Stimulated activated CD4-positive, alpha-beta T cell treated with anti-CD3 and anti-CD28 coated beads, Interleukin-1b, Interleukin-23, amount 100 ng/mL, for 1 hour (primary cell): ENCODE measurements at places on chromosomes 4 and X.
A peak's percentile ranks its signal among the peaks of the same experiment; 100 is the strongest.

GRCh38 chr4:81905971-81906370, 434.3 kb upstream of the RASGEF1B start:
- no peak for DNase-seq

DNA sequence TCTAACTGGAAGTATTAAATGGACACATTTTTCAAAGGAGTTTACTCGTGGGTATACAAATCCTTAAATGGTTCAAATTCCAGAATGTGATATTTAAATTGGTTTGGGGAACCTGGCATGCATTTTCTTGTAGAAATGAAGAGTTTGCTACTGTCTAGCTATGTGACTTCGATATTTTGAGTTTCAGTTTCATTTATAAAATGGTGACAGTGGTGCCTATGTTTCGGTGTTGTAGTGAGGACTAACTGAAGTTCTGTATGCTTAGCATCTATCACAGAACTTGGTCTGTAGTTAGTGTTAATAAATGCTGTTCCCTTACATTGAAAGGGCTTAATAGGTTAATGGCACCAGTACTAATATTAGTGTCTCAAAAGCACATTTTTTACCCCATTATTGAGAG, 29.4 kb downstream of the TRPC5 start:
- DNase-seq: no peak

- DNase-seq: no peak
Measured at GRCh38 chrX:39667191-39667590, 430.6 kb downstream of the BCOR start.

DNA sequence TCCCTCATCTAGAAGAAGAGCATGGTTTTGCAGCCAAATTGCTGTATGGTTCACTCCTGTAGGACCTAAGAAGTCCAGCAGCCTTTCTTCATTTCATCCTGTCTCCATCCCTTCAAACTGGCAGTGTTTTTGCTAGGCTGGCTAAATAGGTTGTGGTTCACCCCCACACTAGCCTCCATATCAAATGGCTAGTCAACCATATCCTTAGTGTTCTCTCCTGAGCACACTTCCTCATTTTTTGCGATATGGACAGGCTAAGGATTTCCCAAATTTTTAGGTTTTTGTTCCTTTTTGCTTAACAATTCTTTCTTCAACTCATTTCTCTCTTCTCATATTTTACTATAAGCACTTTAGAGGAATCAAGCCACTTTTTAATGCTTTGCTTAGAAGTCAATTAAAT, 98.8 kb upstream of the NOCT start:
- no peak for DNase-seq

DNA sequence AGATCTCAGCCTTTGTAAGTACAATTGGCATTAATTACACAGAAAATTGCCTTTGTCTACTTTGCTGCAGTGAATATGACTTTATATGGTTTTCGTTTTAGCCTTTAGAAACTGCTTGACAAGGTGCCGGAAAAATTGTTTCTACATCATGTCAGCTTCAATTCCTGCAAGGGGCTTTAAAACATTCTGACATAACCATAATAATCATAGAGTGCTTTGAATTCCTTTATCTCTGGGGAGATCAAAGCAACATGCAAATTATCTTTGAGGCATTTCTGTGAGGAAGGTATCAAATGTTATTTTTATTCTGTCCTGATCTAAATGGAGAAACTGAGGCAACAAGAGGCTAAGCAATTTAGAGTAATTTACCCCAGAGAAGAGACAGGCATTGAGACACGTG, 57.8 kb downstream of the MMRN1 start:
- no peak for DNase-seq

DNA sequence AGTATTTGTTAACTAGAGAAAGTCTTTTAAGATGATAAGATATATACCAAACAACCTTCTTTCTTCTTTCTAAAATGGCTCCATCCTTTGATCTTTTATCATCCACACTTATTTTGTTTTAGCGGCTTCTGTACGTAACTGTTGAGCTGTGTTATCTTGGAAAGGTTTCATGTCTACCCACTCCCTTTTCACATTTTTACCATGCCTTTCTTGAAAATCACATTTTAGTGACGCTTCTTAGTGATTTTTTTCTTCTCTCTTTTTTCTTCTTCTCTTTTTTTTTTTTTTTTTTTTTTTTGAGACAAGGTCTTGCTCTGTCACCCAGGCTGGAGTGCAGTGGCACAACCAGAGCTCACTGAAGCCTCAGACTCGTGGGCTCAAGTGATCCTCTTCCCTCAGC, 135.1 kb downstream of the CHIC2 start:
- no peak for DNase-seq

DNA sequence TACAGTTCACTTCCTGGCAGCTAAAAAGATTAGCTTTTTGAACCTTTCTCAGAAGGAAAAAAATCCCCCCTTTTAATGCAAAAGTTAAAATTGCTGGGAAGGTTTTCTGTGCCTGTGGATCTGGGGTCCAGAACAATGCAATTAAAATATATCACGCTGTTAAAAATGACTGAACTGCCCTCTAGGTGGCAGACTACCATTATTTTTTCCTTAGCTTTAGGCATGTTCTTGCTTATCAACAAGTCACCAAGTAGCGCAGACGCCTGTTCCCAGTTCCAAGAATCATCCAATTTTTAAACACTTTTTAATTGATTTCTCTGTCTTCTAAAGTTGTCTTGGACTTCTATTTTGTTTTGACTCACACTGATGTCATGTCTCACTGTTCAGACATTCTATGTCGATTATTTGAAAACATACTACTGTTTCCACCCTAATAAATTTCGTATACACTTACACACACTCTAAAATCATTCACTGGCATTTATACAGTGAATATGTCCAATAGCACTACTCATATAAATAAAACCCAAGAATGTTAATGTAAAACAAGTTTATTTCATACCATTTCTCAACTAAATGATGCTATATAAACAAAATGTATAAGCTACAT, 661.6 kb downstream of the RAPGEF2 start:
- no peak for DNase-seq

DNA sequence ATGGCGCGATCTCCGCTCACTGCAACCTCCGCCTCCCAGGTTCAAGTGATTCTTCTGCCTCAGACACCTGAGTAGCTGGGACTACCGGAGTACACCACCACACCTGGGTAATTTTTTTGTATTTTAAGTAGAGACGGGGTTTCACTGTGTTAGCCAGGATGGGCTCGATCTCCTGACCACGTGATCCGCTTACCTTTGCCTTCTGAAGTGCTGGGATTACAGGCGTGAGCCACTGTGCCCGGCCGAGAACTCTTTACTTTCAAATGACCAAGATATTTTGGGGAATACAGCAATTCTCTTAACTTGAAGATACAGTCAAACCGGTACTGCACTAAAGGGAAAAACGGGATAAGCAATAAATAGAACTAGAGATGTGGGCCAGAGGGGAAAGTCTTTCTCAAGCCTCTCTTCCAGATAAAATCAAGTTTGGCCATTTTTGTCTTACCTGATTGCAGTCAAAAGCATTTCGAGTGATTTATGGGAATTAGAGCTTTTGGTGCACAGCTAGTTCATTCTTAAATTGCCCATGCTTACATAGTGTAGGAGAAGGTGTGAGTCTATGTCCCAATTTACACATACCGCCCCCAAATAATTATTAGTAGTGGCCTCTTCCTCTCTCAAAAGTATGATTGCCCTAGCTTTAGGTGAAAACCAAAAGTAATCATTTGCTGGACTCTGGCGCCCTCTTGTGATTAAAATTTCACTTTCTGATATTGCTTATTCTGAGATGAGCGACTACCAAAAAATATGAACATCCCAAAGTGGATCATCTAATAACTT, 53.2 kb upstream of the ABCG2 start:
- peak; percentile 18 for DNase-seq

DNA sequence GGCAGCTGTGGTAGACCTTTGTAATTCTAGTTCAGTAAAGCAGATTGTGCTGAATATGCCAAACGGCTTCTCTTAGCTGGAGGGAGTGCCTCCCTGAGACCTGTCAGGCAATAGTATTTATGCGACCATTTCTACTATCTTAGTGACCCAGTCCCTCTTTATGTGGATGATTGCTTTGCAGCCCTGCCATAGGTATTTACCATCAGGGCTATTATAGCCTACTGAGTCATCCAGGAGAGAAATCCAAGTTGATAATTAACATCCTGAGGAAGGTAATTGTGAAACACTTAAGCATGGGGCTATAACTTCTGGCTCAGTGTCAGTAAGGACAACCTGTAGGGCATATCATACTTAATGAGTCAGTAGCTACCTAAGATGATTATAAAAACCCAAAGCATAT, 103.9 kb upstream of the MAOA start:
- DNase-seq: no peak

DNA sequence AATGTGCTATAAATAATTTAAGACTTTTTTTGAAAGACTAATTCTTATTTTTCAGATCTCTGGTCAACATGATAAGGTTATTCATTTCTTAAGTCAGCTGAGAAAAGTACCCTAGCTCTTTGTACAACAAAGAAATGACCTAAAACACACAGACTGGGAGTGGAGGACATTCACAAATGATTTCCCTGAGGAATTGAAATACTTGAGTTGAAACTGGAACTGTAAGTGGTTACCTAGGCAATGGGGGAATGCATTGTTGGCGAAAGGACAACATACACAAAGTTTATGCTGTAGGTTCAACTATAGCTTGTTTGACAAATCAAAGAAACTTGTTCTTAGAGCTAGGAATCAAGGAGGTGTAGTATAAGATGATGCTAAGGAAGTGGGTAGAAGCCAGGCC, 915.5 kb downstream of the FAT4 start:
- no peak for DNase-seq

DNA sequence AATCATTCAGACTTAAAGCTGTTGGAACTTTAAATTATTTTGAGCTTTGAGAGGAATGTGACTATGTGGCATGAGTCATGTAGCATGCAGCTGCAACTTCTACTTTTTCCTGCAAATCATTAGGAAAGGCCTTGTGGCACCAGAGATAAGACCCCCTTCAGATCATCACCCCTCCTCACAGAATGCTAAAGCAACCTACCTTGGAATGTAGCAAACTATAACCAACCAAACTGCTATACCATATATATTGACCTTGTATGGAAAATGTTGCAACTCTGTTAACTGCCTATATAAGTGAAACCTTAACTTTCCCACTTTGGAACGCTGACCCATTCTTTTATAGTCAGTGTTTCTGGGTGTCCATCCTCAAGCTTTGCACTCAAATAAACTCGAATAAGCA, 32.0 kb downstream of the ATXN3L start:
- no peak for DNase-seq

DNA sequence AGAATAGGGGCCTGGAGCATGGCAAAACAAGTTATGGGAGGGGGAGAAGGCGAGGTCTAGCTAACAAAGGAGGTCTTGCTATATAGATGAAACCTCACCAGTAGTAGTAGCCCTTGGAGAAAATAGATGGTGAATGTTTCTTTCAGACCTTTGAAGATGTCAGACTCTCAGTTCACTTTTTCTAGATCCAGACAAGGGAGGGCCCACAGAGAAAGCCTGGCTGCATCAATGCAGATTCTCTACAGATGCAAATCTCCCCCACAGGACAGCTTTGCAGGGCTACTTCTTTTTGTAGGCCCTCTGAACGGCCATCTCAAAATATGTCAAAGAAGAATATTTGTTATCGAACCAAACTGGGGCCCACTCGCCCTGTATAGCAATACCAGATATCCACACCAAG, 159.7 kb downstream of the ANK2 start:
- no peak for DNase-seq

- DNase-seq: no peak
Measured at GRCh38 chr4:180156684-180157083, 2086.5 kb upstream of the TENM3 start.

DNA sequence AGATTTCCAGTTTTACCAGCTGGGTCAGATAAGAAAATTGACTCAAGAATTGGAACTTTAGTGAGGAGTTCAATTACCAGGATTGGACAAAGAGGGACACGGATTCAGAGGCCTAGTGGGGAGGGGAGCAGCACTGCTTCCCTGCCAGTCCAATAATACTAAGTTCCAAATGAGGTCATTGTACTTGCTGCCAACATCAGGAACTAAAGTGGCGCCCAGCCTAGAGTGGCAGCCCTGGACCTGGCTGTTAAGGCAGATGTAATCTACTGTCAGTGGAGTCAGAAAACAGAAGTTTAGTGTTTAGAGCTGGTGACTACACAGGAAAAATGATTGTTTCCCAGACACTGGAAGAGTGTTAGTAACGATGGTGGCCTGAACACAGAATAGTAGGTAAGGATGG, 42.7 kb upstream of the RAPGEF2 start:
- no peak for DNase-seq

GRCh38 chr4:140090215-140090731, 63.7 kb downstream of the MAML3 start:
- DNase-seq: no peak

- DNase-seq: no peak
Measured at GRCh38 chr4:79399076-79399475, 9.0 kb downstream of the GK2 start.

- no peak for DNase-seq
Measured at GRCh38 chr4:19982556-19982955, 269.1 kb upstream of the SLIT2 start.

DNA sequence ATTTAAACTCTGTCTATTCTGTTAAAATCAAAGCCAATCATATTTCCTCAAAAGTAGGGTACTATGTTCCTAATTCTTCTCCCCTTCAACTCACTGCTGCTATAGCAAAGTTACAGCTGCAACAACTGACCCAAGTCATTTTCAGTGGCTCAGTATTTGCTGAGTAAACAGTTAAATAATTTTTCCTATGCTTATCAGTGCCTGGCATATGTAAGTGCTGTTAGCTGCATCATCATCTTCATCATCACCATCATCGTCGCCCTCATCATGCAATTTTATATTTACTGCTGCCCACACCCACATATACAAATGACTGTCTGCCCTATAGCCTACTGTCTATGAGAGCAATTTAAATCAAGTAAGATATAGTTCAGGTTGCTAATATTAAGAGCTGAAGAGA, 21.9 kb downstream of the COQ2 start:
- DNase-seq: no peak

DNA sequence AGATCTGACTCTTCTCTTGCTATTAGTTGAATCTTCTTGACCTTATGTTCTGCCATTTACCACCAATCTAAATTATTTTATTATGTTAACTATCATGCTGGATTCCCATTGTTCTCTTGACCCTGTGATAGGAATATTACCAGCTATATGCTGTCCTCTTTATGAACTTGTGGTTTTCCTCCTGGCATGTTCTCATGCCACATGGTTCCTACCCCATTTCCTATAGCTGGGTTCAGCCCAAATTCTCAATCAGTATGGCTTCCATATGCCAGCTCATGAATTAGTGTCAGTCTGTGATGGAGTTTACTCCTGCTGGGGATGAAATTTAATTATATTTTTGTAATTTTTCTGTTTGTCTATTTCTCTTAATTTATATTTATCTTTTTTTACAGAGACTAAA, 430.5 kb downstream of the SMARCA1 start:
- DNase-seq: no peak

DNA sequence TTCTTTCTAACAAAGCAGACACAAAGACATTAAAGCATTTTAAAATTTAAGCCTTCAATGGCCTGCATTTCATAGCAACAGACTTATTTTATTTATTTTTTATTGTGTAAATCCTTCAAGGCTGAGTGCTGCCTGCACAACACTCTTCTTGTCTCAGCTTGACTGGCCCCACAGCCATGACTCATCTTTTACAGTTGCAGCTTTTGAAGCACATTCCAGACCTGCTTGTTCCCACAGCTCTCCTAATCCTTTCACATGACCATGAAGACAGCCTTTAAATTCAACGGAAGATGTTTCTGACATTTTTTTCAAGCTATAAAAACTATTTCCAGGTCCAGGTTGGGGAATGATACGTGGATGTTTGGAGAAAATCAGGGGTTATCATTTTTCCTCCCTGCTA, 276.9 kb upstream of the TACR3 start:
- no peak for DNase-seq
